ENCODE measurements at places on chromosomes 2 and 18.

- DNase-seq, result no peak
These were observed 125.2 kb upstream of the COL3A1 start for GRCh38 chr2:188848887-188849435.

DNA sequence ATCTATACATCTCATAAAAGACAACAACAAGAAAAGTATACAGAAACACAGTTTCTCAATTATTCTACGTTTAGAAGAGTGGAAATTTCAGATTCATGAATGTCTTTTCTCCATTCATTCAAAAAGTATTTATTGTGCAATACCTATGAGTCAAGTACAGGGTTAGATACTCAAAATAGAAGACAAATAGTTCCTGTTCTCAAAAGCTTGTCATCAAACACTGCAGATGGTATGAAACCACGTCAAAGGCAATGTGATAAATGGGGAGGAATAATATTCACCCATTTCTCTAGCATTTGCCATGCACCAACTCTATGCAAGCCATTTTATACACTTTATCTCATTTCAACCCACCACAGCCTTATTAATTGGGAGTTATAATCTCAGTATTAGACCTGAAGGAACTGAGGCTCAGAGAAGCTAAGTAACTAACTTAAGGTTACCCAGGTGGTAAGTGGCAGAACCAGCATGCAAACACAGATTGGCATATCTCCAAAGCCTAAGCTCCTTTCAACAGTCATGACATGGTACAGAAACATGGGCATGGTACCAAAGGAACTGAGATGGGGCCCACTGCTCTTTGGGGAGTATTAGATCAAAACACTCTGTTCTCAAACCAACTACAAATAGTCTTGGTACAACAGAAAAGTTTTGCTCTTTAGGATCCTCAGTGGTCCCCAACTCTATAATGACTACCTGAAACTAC, 67.2 kb upstream of the NPAS2 start:
- no peak for DNase-seq

DNA sequence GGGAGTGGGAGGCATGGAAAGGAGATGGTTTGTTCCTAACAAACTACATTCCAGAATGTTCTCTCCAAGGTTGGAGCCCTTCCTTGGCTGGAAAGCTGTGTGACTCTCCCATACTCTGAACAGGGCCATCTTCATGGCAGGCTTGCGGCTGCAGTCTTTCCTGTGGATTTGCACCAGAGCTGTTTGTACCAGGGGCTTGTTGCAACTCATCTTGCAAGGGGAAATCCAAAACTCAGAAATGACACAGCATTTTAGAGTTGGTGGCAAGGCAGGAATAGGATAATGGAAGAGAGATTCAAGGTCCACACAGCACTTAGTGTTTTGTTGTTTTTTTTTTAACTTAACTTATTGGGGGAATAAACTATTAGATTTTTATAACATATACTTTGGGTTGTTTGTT, 73.7 kb upstream of the ZNF516 start:
- DNase-seq, result no peak

DNA sequence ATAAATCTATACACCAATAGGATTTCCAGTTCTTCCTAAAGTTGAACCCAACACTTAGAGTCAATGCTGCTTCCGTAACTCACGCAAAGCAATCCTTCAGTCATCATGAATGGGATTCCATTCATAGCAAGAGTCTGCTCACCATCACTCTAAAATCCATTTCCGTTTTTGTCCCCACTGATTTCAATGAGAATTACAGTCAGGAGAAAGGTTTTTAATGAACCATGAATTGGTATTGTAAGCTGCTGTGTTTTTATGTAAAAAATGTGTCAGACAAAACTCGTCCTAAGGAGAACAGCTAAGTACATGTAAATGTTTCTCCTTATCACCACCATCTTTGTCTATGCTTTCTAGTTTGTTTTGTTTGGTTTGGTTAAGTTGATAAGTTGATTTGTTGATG, 391.5 kb downstream of the IRS1 start:
- no peak for DNase-seq

GRCh38 chr2:158733430-158733755, 61.7 kb upstream of the DAPL1 start:
- DNase-seq, result no peak

GRCh38 chr2:31222071-31222470, 4.8 kb upstream of the CAPN14 start:
- DNase-seq, result no peak

DNA sequence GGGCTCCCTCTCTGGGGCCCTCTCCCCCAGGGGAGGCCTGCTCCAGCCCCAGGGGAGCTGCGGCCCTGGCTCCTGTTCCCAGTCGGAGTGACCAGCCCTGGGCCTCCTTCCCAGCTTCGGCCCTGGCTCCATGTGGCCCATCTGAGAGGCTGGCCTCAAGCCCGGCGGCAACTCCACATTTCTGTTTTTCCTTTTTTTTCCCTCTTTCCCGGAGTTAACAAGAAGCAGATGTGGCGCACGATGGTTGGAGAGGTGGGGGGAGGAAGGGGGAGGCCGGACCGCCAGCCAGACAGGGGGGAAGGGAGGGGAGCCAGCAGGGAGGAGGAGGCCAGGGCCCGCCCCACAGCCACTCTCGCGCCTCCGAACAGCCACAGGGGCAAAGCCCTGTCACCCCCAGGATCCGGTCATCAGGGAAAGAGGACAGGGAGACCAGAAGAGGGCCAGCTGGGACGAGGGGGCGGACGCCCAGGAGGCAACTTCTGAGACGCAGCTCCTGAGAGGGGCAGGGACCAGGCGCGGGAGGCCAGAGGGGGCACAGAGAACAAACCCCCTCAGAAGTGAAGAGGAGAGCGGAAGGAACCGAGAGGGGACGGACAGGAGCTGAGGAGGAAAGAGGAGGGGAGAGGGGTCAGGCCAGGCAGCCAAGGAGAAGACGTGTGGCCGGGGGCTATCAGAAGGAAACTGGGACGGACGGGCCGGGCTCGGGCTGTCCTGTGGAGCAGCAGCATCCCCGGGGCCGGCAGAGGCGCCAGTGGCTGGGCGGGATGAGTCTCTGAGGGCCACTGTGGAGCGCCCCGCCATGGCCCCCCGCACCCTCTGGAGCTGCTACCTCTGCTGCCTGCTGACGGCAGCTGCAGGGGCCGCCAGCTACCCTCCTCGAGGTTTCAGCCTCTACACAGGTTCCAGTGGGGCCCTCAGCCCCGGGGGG, at the start of gene EMILIN1:
TSS of gene EMILIN1 (plus strand) at position 349 of the 928 bp plus-strand sequence. CDS start at position 800, 451 bp downstream.
- no peak for DNase-seq

GRCh38 chr2:218927422-218927821, 32.0 kb upstream of the CDK5R2 start:
- DNase-seq, result no peak

- DNase-seq, result no peak
These were observed 43.4 kb upstream of the KYNU start for GRCh38 chr2:142834021-142834420.

- DNase-seq, result no peak
These were observed 22.8 kb downstream of the ZEB2 start for GRCh38 chr2:144496977-144497598.

DNA sequence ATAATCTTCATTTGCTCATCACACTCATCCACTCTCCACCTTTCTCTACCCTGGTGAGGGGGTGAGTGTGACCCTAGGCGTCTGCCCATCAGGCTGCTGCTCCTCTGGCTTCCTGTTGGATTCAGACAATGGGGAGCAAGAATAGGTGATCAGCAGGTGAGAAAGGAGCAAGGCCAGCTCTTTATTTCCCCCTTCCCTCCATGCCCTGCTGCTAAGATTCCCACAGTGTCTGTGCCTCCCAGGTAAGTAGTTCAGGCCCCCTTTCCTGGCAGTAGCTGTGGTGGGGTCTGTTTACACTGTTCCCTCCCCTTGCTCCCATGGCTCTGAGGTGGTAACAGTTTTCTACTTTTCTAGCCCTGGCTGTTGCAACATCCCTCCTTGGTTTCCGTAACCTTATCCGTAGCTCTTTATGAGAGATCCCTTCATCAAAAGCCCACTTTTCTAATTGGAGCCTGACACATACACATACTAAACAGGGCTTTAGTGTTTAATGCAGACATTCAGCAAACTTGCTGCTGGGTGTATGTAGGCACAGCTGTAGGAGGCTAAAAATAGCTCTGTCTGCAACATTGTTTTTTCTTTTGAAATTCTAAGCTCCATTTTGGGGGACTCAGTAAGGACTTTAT, 27.5 kb downstream of the MAP2 start:
- DNase-seq, result no peak

DNA sequence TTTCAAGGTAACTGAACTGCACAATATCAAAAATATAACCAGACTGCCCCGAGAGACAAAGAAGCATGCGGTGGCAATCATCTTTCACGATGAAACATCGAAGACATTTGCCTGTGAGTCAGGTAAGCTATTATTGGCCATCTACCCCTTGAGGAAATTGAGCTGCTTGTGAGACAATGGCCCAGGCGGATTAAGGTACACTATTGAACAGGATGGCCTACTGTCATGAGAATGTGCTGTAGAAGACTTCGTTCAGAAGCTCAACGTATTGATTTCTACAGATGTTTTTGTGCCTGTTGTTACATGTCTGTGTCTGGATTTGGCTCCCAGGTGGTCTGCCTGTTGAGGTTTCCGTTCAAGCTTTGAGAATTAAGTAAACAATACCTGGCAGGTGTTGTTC, 198.7 kb downstream of the DOK6 start:
- DNase-seq, result no peak

- no peak for DNase-seq
These were observed 29.4 kb upstream of the NCOA1 start for GRCh38 chr2:24461685-24462084.

- DNase-seq, result no peak
These were observed 187.3 kb upstream of the TNP1 start for GRCh38 chr2:217047209-217047608.

- DNase-seq, result no peak
These were observed 98.2 kb downstream of the ZNF516 start for GRCh38 chr18:76396792-76397191.

DNA sequence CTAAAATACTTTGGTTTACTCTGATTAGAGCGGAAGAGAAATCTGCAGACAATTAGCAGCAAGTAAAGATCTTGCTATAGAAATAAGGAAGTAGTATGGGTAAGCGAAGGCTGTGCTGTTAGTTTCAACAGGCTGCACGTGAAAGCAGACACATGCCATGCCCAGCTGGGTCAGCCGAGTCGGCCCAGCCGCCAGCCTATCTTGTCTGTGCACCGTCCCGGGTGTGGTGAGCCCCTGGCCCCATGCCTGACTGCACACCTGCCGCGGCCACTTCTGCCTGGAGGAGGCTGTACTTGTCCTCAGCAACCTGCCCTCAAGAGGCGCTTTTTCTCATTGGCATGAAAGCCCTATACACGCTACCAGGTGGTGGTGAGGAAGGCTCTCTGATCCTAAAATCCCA, 185.5 kb downstream of the SEPTIN10 start:
- DNase-seq, result no peak

DNA sequence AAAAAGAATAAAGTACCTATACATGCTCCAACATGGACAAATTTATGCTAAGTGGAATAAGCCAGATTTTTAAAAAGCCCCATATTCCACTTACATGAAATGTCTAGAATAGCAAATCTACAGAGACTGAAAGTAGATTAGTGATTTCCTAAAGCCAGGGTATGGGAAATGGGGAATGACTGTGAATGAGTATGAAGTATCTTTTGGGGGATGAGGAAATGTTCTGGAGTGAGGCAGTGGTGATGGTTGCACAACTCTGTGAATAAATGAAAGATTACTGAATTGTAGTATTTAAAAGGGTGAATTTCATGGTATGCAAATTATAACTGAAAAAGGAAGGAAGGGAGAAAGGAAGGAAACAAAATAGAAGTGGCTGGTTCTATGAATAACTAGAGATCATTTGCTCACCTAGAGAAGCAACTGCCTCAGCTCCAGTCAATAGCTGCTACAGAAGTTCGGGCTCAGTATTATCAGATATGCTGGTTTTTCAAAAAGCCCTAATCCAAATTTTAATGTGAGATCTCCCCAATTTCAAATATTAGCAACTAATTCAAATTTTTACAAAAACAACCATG, 39.3 kb downstream of the MAP3K2 start:
- no peak for DNase-seq

DNA sequence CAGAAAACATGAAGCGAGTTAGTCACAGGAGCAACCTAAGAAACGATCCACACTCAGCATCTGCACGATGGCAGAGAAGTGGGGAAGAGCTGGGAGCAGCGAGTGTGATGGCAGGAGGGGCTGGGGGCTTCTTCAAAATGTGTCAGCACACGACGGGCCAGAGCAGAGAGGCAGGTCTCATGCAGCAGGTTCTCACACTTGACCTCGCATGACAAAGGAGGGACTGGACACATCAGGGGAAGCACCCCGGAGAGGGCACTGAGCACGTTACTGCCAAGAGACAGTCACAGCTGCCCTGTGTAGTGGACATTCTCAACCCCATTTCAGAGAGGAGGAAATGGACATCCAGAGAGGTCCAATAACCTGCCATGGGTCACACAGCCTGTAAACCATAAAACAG, 104.1 kb upstream of the CAPN13 start:
- DNase-seq, result no peak

Measured in CD4-positive, alpha-beta T cell treated with Interleukin-6 at 100 ng/mL for 8 hours (primary cell).